Calu3 (cell line): ENCODE measurements at places on chromosomes 2 and 18. TPM values are rescaled to one million over a fixed set of nuclear protein-coding genes. Genes with fewer than 3 reads are reported as not detected.

- H3K4me1 ChIP-seq, result peaks cover 10% of the 10 kb centered on the region
- H3K4me3 ChIP-seq, result no peak overlapping the region
- peaks cover 2% of the 10 kb centered on the region for H3K36me3 ChIP-seq
- no peak for DNase-seq
Measured at GRCh38 chr18:3230401-3231334, 10.9 kb upstream of the MYOM1 start.

GRCh38 chr2:66452214-66452613, 17.3 kb downstream of the MEIS1 start:
- no peaks in the 10 kb centered on the region for H3K27me3 ChIP-seq
- no peak overlapping the region for H3K4me3 ChIP-seq
- no peak overlapping the region for H3K27ac ChIP-seq
- no peak for DNase-seq

DNA sequence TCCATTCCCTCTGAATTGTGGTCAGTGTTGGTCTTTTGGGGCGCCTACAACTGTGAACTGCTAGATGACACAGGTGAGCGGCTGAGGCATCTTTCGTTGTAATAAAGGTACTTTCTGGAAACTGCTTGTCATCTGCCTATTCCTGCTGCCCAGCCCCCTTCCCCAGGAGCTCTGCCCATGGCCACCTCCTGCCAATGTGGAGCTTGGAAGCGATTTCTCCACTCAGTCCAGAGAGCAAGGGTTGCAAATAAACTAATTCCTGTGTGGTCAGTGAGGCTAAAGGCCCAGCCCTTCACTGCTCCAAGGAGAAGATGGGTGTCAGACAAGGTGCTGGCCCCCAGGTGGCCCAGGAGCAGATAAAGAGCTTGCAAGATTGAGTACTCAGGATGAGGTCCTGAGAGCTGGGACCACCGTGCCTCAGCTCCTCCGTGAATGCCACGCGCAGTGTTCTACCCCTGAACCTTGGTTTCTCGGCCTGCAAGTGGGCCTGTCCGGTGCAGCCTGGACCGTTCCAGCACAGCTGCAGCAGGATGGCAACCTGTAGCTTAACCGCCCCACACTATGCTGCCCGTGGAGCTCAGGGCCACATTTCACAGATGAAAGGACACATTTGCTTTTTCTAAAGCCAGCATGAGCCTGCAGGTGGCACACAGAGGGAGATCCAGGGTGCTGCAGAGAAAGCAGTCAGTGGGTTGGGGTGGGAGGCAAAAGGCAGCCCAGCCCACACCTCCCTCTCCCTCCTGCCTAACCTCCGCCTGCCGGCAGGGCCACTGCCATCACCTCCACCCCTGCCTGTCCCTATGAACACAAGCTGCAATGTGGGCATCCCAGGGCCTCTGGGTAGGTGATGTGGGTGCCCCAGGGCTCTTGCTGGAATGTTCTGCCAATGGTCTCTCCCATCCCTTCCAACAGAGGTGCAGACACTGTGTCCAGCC, 78.7 kb upstream of the OTOF start:
- DNase-seq, result no peak
- H3K4me3 ChIP-seq, result no peak overlapping the region
- peaks cover 4% of the 10 kb centered on the region for H3K36me3 ChIP-seq
- no peak overlapping the region for H3K27ac ChIP-seq
- H3K4me1 ChIP-seq, result no peaks in the 10 kb centered on the region
- peaks cover 79% of the 10 kb centered on the region for H3K27me3 ChIP-seq

DNA sequence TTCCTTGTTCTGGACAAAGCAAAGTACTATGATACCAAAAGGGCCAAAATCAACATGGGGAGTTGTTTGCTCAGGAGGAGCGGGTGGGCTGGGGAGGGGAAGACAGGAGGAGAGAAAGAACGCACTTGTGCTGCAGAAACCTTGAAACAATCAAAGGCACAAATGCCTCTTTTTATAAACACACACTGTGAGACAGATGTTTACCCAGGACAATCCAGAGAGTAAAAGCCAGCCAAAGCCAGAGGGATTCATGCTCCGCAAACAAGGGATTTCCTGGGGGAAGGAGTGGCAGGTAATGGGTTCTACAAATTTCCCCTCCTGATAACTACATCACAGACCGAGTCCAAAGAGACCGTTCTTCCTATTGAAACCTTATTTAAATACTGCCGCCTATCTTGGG, 323.5 kb upstream of the SKOR2 start:
- H3K27me3 ChIP-seq, result peaks cover 75% of the 10 kb centered on the region
- H3K36me3 ChIP-seq, result no peaks in the 10 kb centered on the region
- no peak overlapping the region for H3K4me3 ChIP-seq
- H3K4me1 ChIP-seq, result no peaks in the 10 kb centered on the region
- H3K27ac ChIP-seq, result no peak overlapping the region
- DNase-seq, result no peak

DNA sequence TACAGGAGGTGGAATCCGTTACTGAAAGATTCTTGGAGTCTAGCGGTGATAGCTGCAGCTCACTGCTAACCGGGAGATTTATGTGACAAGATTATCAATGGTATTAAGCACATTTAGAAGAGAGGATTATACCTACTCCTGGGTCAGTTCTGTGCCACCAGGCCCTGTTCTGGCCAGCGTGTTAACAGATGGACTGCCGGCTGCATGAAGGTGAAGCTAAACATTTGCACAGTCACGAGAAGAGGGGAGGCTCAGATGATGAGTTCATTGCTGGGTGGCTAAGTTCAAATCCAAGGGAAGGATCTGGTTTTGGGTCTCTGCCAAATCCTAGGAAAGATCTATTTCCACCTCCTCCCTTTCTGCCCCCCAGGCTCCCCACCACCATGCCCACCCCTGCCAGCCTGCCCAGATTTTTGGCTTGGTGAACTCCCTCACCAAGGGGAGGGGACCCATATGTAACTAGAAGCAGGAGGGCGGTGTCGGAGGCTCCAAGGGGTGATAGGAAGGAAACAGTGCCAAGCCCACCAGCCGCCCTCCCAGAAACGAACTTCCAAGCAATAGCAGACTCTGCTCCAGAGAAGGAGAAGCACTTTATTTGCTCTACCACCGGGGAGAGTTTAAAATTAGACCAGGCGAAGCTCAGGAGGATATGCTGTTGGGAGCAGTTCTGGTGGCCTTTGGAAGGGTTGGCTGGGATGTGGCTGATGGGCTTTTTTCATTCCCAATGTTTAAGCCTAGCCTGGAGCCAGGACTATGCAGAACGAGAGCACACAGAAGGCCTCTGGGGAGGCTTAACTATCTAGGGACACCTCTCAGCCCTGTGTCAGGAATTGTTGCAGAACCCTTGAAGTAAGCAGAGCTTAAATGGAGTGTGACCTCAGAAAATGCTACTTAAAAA, 200.5 kb downstream of the KLHL29 start:
- no peak overlapping the region for H3K4me3 ChIP-seq
- H3K27me3 ChIP-seq, result no peaks in the 10 kb centered on the region
- H3K4me1 ChIP-seq, result no peaks in the 10 kb centered on the region
- no peak overlapping the region for H3K27ac ChIP-seq

DNA sequence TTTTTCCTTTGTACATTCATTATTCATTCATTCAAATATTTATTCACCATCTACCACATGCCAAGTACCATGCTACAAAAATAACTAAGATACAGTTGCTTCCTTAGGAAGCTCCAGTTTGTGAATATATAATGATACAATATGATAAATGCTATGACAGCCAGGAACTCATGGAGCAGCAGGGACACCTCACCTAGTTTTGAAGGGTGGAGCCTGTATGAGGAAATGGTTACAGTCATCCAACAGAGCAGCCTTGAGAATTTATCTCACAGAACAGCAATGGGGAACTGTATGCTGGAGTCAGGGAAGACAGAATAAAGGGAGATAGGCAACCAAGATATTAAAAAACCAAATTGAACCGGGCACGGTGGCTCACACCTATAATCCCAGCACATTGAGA, 124.0 kb downstream of the OSBPL1A start:
- peak overlapping the region; percentile 11 for H3K27ac ChIP-seq
- no peaks in the 10 kb centered on the region for H3K27me3 ChIP-seq
- no peak overlapping the region for H3K4me3 ChIP-seq
- peaks cover 31% of the 10 kb centered on the region for H3K4me1 ChIP-seq
- H3K36me3 ChIP-seq, result peaks cover 22% of the 10 kb centered on the region

- DNase-seq, result no peak
- peaks cover 31% of the 10 kb centered on the region for H3K4me1 ChIP-seq
- H3K4me3 ChIP-seq, result no peak overlapping the region
- H3K27ac ChIP-seq, result no peak overlapping the region
- no peaks in the 10 kb centered on the region for H3K27me3 ChIP-seq
Measured at GRCh38 chr2:172168917-172169346, 66.2 kb upstream of the DLX2 start.

DNA sequence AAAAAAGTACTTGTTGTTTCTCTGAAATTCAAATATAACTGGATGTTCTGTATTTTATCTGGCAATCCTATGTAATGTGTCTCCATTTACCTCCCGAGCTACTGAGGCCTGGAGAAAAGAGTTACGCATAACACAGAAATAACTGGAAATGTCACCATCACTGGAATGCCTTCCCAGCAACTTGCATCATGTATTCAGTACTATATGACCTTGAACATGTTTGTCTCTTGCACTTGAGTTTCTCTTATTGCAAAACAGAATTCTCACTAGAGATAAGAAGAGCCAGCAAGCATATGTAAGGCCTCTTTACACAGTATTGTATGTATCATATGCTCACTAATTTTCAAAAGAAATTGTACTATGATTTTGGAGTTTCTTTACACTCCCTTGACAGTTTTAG, 99.6 kb upstream of the CTAGE1 start:
- DNase-seq, result no peak
- no peaks in the 10 kb centered on the region for H3K36me3 ChIP-seq
- H3K4me1 ChIP-seq, result peaks cover 13% of the 10 kb centered on the region
- no peaks in the 10 kb centered on the region for H3K27me3 ChIP-seq
- H3K27ac ChIP-seq, result no peak overlapping the region

Gene FEV
- not detected in 2 replicates for total RNA-seq

Gene COL6A3
- total RNA-seq, result 0.07 TPM in 1 of 2 replicates, not detected in the other

Gene CLEC4F
- not detected in 2 replicates for total RNA-seq
